ENCODE measurements at places on chromosomes 5 and 9.

GRCh38 chr5:38823503-38823902 lies 22.3 kb upstream of the OSMR start:
- no peak for DNase-seq

GRCh38 chr5:65076251-65076869 lies 307.6 kb downstream of the CWC27 start:
- peak; percentile 90 for DNase-seq

GRCh38 chr9:88736136-88736637 lies 201.2 kb downstream of the NXNL2 start:
- DNase-seq, result no peak

DNA sequence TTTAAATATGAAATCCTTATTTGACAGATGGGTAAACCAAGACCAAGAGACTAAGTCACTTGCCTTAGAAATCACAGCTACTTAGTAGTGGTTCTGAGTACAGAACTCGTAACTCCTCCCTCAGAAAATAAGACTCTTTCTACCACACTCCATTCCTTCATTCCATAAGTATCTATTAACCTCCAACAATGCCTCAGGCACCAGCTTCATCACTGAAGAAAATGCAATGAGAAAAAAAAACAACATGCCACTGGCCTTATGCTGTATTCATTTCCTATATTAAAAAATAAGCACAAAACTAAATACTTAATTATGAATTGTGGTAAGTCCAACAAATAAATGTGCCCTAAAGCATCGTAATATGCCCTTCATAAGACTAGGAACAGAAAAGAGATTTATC lies 13.5 kb upstream of the FREM1 start:
- no peak for DNase-seq

DNA sequence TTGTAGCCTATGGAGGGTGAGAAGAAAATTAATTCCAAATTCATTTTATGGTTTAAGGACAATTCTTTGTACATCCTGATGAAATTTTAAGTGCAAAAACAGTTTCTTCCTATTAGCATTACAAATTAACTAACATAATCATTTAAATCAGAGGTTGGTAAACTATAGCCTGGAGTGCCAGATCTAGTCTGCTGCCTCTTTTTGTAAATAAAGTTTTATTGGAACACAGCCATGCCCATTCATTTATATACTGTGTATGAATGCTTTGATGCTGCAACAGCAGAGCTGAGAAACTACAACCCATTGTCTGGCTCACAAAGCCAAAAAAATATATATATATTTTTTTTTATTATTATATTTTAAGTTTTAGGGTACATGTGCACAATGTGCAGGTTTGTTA lies 80.2 kb downstream of the FNIP1 start:
- no peak for DNase-seq

GRCh38 chr9:72305102-72305546 lies 59.9 kb downstream of the ZFAND5 start:
- peak; percentile 75 for DNase-seq

GRCh38 chr9:100112677-100113336 lies 13.8 kb downstream of the INVS start:
- DNase-seq, result no peak

DNA sequence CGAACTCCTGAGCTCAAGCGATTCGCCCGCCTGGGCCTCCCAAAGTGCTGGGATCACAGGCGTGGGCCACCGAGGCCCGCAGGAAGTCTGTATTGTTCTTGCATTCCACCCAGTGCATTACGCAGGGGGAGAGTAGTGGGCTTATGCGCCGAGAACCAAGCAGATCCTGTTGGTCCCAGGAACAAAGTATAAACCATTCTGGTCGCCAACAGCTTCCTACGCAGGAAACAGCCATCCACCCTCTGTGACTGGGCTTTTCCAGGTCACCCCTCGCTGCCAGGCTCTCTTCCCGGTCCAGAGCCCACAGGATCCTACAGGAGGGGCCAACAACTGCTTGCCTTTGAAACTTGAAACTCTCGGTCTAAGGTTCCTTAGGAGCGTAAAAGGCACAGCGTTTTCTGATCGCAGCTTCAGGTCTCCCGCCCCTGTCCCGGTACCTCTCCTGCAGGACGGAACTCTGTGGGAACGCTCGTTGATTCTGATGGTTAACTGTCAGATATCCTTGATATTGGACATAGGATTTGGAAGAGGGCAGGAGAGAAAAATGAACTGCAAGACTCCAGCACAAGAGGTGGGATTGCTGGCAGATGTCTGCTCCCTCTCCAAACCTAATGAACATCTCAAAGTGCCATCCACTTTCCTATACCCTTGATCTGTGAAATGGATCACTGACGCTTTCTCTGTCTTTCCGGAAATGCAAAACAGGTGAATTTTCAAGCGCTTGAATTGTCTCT lies 4.2 kb upstream of the ANXA2R start:
- peak; percentile 52 for DNase-seq

DNA sequence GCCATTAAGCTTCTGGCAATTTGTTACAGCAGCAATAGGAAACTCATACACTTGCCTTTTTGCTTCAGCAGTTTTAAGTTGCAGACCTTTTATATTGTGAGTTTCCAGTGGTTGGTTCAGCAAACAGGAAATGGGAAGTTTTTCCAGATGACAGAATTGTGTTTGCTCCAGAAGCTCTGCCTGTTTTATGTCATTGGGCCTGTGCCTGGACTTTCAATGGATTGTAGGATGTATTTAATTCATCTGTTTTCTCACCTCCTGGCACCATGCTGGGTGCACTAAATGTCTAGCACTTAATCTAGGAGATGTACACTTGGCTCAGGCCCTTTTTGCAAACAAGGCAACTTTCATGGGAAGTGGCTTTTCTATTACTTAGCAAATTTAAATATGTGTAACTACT lies 100.4 kb upstream of the CLINT1 start:
- DNase-seq, result no peak

DNA sequence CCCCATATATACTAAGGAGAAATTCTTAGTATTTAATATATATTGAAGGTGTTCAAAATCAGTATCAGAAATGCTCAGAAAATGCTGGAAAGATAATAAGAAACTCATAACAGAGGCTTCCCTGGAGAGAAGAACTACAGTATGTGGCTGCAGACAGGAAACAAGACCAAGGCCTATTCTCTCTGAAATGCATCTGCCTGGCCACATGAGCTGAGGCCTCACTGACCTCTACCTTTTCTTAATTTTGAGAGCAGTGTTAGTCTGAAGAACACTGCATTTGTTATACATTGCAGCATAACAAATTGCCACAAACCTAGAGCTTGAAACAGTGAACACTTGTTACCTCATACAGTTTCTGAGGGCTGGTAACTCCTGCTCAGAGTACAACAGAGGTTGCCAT lies 133.4 kb upstream of the SPEF2 start:
- DNase-seq, result no peak

- no peak for DNase-seq
Observed at GRCh38 chr5:81188962-81189361, 44.2 kb upstream of the CKMT2 start.

GRCh38 chr5:117262572-117263131 lies 688.0 kb upstream of the SEMA6A start:
- DNase-seq, result no peak

GRCh38 chr5:172885597-172886340 lies 51.7 kb downstream of the ERGIC1 start:
- DNase-seq, result no peak

DNA sequence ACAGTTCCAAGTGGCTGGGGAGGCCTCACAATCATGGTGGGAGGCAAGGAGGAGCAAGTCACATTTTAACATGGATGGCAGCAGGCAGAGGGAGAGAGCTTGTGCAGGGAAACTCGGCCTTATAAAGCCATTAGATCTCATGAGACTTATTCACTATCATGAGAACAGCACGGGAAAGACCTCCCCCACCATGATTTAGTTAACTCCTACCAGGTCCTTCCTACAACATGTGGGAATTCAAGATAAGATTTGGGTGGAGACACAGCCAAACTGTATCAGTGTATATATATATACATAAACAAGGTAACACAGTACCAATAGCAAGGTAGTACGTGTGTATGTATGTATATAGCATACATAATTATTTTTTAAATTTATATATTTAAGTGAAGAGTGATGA lies 50.9 kb downstream of the NFX1 start:
- no peak for DNase-seq

GRCh38 chr5:10576121-10576789 lies 12.4 kb downstream of the ANKRD33B start:
- no peak for DNase-seq

- no peak for DNase-seq
Observed at GRCh38 chr5:108459769-108460168, 77.9 kb upstream of the FBXL17 start.

GRCh38 chr5:29794141-29794787 lies 1399.2 kb upstream of the CDH6 start:
- no peak for DNase-seq

DNA sequence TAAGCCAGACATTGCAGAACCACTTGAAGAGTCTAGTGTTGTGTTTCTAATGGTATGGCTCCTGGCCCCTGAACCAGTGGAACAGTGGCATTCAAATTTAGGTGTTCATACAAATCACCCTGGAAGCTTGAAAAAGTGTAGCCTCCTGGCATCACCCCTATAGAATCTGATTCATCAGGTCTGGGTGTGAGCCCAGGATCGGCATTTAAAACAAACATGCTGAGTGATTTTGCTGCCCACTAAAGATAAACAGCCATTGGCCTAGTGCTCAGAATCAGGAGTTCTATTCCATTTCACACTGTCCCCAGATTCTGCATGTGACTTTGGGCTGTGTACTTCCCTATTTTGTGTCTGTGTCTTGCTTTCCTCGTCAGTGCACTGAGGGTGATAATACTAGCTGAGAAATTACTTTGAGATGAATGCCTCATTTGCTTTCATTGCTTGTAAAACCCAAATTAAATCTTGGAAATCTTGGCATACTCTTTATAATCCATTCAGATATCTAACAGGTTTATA lies 241.5 kb upstream of the CLINT1 start:
- no peak for DNase-seq

GRCh38 chr5:65813174-65813573 lies 91.2 kb downstream of the NLN start:
- DNase-seq, result no peak

GRCh38 chr5:68332080-68332451 lies 116.5 kb downstream of the PIK3R1 start:
- no peak for DNase-seq

DNA sequence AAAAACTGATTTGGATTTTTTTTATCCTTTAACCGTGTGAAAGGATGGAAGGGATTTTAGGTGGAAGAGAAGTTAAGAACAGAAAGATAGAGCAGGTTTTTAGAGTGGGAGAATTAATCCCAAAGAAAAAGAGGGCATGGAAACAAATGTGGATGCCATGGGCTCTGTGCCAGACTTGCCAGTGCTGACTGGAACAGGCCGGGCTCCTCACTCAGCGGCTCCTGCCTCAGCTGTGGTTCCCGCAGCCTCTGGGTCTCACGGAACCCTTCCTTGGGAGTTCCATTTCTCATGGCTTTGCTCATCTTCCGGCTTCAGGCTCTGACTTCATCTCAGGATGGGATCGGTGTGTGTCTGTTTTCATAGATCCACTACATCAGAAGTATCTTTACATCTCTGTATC lies 30.4 kb upstream of the SLC2A8 start:
- DNase-seq, result no peak

DNA sequence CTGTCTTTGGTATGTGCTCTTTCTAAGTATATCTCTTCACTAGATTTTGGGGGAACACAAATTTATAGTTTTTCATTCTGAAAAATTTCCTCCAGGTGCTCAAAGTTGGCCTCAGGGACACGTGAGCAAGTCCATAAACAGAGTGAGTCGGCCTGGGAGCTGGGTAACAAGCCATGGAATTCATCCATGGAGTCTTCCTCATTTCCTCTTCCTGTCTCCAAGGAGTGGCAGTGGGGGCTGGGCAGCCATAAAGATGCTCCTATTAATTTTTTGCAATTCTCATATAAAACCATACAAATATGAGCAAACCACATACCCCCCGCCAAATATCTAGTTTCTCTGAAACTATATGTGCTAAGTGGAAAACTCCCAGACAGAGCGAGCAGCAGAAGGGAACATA lies 136.6 kb upstream of the OTULINL start:
- DNase-seq, result peak; percentile 65

DNA sequence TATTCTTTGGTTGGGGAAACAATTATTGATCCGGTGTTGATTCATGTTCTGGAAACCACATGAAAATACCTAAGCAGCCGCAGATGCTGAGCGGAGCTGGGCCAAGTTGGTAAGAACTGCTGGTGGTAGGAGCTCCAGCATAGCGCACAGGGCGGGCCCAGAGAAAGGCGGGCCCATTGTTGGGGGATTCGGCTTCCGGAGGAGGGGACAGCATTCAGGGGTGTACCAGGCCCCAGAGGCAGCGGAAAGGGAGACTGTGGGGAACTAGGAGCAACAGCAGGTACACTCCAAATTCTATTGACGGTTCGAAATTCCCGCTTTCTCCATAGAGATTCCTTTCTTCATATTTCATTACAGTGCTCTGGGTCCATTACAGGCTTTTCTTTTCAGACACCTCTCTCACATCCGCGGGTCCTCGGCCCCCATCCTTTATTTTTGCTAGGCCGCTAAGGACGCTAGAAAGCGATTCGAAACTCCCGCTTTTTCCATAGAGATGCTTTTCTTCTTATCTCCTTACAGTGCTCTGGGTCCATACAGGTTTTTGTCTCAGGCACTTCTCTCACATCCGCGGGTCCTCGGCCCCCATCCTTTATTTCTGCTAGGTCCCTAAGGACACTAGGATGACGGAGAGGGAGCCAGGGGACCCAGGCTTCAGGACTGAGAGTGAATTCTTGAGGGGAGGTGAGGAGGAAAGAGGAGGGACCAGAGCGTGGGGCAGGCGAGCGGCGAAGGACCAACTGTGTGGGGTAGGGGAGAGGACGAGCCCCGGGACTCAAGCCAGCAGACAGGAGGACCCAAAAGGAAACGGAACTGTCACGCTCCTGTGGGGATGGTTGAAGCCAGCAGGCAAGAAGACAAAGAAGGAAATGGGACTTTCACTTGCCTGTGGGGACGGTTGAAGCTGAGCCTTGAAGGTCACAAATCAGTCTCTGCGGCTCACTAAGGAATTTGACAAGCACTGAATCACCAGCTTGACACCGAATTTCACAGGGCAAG lies at the start of gene CCDC152:
Gene CCDC152 (plus strand): TSS at position 213 of the 996 bp plus-strand sequence. CDS start 2,304 bp downstream, outside the sequence.
- peak; percentile 66 for DNase-seq

- no peak for DNase-seq
Observed at GRCh38 chr5:161051920-161052500, 200.0 kb upstream of the ATP10B start.

DNA sequence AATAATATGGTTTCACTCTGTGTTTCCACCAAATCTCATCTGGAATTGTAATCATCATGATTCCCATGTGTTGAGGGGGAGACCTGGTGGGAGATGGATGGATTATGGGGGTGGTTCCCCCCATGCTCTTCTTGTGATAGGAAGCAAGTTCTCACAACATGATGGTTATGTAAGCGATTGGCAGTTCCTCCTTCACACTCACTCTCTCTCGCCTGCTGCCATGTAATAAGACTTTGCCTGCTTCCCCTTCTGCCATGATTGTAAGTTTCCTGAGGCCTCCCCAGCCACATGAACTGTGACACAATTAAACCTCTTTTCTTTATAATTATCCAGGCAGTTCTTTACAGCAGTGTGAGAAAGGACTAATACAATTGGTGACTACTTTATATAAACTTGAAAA lies 48.4 kb downstream of the PTBP3 start:
- DNase-seq, result no peak

GRCh38 chr5:39459071-39459470 lies 34.3 kb upstream of the DAB2 start:
- peak; percentile 88 for DNase-seq

Measured in fibroblast of upper back skin (primary cell).